ENCODE measurements at places on chromosomes 11 and 22. TPM values are rescaled to one million over a fixed set of nuclear protein-coding genes. Genes with fewer than 3 reads are reported as not detected.

The BARX2 gene
- total RNA-seq: not detected

The PRAME gene
- 0.12 TPM for total RNA-seq

DNA sequence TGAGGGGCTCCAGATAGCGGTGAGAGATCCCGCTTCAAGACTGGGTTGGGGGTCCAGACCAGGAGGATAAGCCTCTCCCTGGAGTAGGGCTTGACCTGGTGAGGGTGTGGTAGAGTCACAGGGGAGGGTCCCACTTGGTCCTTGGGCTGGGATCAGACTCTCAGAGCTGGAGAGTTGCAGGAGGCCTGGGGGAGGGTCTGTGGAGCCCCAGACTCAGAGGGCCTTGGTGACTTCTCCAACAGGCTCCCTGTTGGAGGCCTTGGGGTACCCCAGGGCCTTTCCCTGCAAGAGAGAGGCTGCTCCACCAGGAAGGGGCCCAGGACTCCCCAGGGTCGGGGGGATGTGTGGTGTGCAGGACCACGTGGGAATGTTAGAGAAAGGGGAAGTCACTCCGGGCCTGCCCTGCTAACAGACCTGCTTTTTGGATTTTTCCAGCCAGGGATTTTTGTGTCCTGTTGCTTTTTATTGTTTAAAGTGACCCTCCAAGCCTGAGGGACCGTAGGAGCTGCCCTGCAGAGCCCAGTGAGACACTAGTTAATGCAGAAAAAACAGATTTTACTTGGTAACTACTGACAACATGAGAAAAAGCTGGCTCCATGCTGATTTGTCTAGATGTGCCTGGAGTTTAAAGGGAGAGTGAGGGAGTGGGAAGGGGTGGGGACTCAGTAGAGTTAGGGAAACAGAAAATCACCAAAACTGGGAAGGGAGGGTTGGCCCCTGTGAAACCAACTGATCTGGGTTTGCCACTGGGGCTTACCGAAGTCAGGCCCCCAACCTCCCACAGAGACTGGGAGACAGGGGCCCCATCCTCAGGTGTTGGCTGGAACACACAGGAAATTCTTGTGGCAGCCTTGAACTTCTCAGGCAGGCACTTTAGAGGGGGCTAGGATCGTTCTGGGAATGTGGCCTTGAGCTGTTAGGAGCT lies 801 bp upstream of the TXNRD2 start:
- peak; percentile 34 for DNase-seq

The OR5P2 gene
- total RNA-seq: not detected

The CHRM4 gene
- total RNA-seq: 0.42 TPM

The P2RY2 gene
- total RNA-seq: 0.22 TPM

DNA sequence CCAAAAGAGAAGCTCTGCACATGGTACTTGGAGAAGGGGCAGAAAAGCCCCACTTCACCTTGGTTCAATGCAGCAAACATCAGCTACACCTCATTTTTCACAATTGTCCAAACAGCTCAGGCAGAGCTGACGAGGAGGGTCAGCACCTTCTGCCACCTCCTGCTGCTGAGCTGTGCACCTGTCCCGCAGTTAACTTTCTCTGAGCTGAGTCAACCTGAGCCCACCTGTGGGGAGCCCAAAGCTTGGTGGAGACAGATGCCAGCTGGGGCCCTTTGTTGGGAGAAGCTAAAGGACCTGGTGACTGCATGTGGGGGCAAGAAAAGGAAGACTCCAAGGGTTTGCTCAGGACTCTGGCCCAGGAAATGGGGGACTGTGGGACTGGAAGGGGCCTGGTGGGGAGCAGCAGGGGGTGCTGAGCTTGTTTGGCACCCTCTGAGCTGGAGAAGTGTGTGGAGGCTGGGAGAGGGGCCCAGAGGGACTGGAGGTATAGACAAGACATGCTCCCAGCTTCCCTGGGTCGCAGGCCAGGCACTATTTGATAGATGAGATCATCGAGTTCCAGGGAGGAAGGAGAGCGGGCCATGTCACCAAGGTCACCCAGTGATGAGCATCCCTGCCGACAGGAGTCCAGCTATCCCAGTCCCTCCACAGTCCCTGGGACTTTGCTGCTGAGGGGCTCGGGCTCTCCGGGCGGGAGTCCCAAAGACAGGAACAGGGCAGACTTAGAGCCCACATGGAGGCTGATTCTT lies 53.5 kb downstream of the KCNJ4 start:
- DNase-seq: no peak

The LRRC74B gene
- total RNA-seq: not detected

The DSCAML1 gene
- total RNA-seq: 3.6 TPM

The ALDH3B1 gene
- total RNA-seq: 0.98 TPM

GRCh38 chr11:2521733-2522630 lies 77.2 kb downstream of the KCNQ1 start:
- DNase-seq: peak; percentile 10

DNA sequence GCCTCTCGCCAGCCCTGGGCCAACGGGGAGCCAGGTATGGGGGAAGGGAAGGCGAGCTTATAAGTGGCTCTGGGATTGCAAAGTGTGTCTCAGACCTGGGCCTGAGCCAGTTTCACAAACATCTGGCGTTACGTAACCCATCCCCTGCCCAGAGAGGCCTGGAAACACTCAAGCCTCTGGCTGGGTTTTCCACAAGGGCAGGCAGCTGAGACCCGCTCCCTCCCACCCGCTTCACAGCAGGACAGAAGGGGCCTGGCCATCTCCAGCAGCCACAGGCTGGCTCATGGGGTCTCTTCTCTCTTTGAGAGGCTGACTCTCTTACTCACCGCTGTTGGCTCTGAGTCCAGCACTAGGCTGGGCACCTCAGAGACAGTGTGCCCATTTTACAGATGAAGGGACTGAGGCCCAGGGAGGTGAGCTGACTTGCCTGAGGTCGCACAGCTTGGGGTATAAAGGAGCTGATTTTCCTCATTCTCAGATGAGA lies 44.5 kb downstream of the TRIOBP start:
- no peak for DNase-seq

DNA sequence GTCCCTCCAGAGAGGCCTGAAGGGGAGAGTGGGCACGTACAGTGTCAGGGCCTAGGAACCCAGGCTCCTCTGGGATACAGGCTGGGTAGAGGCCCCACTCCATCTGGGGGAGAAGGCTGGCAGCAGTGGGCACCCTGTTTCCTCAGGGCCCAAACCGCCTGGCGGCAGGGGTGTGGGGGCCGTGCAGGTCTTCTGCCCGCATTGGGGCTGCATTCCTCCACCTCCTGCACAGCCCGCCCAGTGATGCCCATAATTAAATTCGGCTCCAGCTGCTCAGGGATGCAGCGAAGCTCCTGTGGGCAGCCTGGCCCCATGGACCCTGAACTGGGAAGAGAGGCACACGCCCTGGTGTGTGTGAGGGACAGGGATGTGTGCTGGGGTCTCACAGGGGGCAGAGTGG lies 35.4 kb downstream of the KCNQ1OT1 start:
- no peak for DNase-seq

DNA sequence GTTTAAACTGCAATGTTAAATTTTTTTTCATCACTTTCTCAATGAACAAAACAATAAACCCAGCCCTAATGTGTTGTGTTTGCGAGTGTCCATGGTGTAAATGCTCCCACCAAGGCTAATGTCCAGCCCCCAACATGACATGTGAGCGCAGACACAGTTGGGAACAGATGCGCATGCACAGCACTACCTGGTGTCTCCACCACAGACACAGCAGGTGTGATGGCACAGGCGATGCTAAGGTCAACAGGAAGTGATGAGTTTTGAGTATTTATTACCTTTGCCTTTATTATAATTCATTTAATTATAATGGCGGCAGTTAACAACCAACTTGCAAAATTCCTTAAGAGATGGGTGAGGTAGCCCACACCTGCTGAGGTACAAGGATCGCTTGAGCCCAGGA lies 42.9 kb downstream of the MICAL3 start:
- DNase-seq: no peak

DNA sequence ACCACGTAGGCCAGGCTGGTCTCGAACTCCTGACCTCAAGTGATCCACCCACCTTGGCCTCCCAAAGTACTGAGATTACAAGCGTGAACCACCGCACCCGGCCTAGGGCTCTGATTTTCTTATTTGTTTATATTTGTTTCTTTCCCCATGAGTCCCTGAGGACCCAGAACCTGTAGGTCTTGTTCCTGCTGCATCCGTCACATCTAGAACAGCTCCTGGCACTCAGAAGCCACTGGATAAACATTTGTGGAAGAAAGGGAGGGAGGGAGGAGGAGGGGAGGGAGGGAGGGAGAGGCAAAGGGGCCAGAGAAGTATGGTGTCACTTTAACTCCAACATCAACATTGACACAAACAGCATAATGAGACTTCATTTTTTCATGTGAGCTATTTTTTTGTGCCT lies 67.7 kb downstream of the CELSR1 start:
- no peak for DNase-seq

DNA sequence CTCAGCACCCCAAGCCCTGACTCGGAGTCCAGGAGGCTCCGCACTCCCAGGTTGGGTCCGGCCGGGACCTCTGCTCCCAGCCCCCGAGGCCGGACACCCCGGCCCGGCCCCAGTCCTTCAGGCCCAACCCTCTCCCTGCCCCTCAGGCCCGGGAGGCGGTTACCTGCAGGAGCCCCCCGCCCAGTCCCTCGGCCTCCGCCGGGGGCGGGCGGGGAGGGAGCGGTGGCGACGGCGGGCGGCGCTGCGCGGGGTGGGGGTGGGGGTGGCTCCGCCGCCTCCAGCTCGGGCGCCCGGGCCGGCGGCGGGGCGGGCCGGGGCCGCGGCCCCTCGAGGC lies 310 bp downstream of the TCF20 start:
- DNase-seq: no peak

GRCh38 chr22:41368543-41369423 lies 13.0 kb upstream of the TEF start:
- no peak for DNase-seq

DNA sequence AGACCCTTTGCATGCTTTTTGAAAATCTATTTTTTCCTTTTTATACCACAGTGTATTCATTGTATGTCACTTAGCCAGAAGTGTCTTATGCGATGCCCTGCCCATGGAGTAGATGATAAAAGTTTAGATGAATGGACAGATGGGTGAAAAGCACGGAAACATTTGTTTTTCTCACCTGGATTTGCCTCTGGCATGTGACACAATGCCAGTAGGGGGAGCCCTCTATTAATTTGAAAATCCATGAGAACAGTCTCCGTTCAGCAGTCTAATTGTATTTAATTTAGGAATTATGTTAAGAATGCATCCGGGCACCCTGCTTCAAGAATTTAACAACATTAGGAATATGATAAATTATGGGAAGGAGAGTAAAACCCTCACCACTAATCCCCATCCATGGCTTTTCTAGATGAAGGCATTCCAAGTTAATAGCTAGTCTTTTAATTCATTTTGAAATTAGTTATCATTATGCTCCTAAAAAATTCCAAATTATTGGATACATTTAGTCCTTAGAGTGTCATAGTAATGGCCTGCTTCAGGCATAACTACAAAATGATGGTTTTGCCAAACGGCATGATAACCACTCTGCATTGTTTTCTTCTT lies 55.3 kb upstream of the ALKBH3 start:
- no peak for DNase-seq
